ENCODE measurements at places on chromosomes 4 and X.

GRCh38 chr4:154928640-154929257, 147.7 kb downstream of the RBM46 start:
- no peak for DNase-seq

DNA sequence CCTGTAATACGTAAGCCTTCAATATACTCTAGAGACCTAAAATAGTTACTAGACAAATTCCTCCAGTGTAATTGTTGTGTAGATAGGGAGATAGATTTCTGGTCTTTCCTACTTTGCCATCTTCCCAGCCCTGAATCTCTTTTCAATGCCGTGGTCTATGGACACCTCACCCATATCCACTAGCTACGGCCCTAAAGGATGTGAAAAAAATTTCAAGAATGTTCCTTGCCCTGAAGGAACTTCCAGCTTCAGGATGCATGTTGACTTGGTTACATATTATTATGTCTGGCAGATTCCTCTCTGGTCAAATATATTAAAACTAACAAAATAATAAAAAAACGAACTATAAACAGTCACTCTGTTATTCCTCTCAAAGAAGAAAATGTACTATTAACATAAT, 52.4 kb upstream of the TSPAN5 start:
- no peak for DNase-seq

DNA sequence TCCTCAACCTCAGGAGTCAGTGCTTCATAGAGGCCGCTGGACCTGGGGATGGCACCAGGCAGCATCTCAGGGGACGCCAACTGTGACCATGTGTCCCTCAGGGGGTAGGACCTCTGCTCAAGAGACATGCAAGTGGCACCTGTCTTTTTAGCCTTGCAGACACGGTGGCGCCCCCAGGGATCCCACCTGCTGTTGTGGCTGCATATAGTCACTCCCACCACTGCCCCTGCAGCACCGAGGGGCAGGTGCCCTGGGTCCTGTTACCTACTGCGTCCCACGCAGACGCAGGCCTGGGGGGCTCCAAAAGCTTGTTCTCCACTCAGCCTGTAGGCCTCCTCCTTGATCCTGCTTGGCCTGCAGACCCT, 2.5 kb downstream of the MYL5 start:
- no peak for DNase-seq

DNA sequence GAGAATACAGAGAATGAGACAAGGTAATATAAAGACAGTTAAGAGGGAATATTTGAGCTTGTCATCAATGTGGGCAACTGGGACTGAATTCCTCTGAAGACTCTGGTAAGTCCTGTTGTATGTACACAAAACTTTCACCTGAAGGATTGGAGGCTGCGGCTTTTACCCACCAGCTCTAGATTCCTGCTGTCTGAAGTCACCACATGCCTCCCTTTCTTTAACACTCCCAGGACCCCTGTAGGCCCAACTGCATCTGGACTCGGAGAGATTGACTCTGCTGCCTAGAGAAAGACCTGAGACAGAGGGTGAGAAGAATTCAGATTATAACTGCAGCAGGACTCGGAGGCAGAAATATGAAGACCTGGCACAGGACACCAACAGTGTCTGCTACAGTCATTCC, 1048.0 kb downstream of the PDHA2 start:
- no peak for DNase-seq

DNA sequence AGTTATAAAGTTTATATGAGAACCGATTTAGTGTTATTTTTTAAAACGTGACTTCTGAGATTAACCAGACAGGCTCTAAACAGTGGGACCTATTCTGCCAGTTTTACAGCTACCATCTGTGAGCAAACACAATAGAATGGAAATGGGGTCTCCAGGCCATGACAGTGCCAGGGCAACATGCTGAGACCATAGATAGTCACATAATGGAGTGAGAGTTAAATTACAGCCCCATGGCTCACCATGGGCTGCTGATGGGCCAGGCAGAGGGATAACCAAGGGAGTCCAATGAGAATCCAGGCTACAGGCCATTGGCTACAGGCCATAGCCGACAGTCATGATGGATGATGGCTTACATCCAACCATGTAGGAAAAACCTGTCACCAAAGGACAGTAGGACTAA, 183.5 kb upstream of the NDP start:
- DNase-seq: no peak

- DNase-seq: no peak
These were observed 49.2 kb downstream of the GPC4 start for GRCh38 chrX:133365871-133366611.

- no peak for DNase-seq
These were observed 38.3 kb downstream of the SEC24D start for GRCh38 chr4:118797558-118798142.
